Amniotic epithelial cell (primary cell): ENCODE measurements at places on chromosomes 7 and 10.

DNA sequence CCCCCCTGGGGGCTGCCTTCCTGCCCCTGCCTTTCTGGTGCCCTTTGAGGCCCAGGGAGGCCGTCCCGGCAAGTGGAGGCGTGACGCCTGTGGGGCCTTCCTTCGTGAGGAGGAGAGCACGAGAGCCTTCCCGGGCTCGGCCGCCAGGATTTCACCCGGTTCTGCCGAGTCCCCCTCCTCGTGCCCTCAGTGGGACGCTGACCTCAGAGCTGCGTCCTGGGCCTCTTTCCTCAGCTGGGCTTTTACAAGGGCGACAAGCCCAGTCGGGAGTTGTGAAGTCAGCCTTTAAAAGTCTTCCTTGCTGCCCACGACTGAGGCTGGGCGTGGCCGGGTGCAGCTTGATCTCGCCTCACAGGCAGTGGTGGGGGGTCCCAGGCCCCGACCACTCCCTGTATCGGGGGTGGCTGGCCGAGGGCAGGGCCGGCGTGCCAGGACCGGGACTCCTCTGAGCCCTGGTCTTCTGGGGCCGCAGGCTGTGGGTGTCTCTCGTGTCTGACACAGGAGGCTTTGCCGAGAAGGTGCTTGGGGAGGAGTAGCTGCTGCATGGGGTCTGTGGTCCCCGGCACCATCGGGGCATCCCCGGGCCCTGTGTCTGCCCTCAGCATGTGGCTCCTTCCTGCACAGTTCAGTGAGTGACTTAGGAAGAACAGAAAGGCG is 41.8 kb downstream of the FAM20C start:
- no peak for DNase-seq

GRCh38 chr10:34593930-34594329 is 221.2 kb downstream of the PARD3 start:
- no peak for DNase-seq

- peak; percentile 71 for DNase-seq
Observed at GRCh38 chr10:94125856-94126255, 132.1 kb downstream of the PLCE1 start.

- DNase-seq: no peak
Observed at GRCh38 chr10:7498111-7498510, 87.3 kb upstream of the SFMBT2 start.

DNA sequence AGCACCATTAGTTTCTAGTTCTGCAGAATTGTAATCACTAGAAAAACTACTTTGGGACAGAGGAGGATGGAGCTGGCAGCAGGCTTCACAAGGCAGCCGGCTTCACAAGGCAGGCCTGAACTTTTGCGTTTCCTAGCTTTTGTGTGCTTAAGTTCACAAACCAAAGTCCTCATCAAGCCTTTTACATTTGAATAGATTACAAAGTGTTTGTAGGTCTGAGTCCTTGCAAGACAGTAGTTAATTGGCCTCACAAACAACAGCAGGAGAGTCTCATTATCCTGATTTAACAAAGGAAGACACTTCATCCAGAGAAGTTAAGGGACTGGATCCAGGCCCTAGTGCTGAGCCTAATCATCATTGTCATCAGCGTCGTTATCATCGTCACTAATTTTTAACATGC is 147.8 kb upstream of the AUTS2 start:
- no peak for DNase-seq

GRCh38 chr7:95476072-95476847 is 9.5 kb upstream of the ASB4 start:
- DNase-seq: peak; percentile 52

DNA sequence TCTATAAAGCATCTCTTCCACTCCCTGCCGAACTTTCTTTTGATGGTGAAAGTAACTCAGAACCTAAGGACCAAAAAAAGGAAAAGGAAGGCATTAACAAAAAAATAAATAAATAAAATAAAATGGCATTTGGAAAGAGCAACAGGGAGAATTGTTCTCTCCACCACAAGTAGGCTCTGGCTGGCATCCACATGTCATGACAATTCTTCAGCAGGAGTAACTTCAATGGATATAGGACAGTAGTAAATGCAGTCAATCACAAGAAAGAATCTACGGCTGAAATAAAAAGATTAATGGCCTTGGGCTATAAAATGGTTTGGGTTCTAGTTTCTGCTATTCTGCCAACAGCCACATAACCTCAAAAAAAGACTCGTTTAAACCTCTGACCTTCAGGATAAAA is 23.9 kb downstream of the NCAPG2 start:
- DNase-seq: no peak

- DNase-seq: no peak
Observed at GRCh38 chr10:64156166-64156565, 635.0 kb downstream of the REEP3 start.

DNA sequence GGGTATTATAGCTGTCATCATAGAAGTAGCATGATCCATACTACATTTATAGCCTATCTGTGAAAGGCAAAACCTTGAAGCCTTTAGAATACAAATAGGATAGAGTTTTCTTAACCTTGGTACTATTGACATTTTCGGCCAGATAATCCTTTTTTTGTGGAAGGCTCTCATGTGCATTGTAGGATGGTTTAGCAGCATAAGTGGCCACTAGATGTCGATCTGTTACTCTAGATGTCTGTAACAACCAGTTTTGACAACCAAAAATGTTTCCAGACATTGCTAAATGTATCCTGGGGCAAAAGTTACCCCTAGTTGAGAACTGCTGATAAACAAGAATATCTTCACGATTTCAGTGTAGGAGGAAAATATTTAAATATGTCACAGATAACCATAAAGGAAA is 319.4 kb upstream of the GALNT17 start:
- no peak for DNase-seq

GRCh38 chr10:119309423-119309770 is 102.0 kb downstream of the GRK5 start:
- no peak for DNase-seq

GRCh38 chr10:74382663-74383062 is 231.6 kb downstream of the ADK start:
- no peak for DNase-seq

- peak; percentile 81 for DNase-seq
Observed at GRCh38 chr10:44125879-44126278, 259.0 kb downstream of the CXCL12 start.

DNA sequence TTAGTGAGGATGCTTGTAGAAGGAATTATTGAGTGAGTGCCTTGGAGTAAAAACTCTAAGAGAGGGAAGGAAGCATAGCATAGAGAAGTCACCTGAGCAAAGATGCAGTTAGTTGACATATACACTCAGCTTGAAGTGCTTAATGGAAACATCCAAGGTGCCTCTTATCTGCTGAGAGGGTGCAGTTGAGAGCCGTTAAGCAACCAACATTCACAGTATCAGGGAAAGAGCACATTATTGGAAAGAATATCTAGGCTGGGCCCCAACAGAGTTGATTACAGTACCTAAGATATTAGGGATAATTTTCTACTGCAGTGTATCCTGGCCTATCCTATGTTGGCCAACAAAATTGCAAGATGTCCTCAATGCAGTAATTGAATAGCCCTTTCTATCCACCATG is 302.0 kb downstream of the ETV1 start:
- DNase-seq: no peak

GRCh38 chr7:92765725-92766124 is 70.6 kb downstream of the CDK6 start:
- peak; percentile 87 for DNase-seq
